Neuronal stem cell (in vitro differentiated cells): ENCODE measurements at places on chromosomes 6 and 20.

- no peak for DNase-seq
These were observed 130.2 kb upstream of the AKIRIN2 start for GRCh38 chr6:87832025-87832825.

- DNase-seq = no peak
These were observed 5.3 kb downstream of the ZBTB24 start for GRCh38 chr6:109477725-109478124.

GRCh38 chr20:9647741-9648140 lies 133.4 kb downstream of the LAMP5 start:
- DNase-seq = no peak

GRCh38 chr6:152223636-152224035 lies 413.5 kb downstream of the SYNE1 start:
- no peak for DNase-seq

- DNase-seq = no peak
These were observed 234.2 kb upstream of the FOXQ1 start for GRCh38 chr6:1077478-1078416.

- DNase-seq = no peak
These were observed 52.7 kb downstream of the IL20RA start for GRCh38 chr6:136992113-136992512.

- DNase-seq = no peak
These were observed 212.9 kb downstream of the TTLL2 start for GRCh38 chr6:167537816-167538215.
